ENCODE measurements at places on chromosomes 12 and 14. TPM values are rescaled to one million over a fixed set of nuclear protein-coding genes. Genes with fewer than 3 reads are reported as not detected.

DNA sequence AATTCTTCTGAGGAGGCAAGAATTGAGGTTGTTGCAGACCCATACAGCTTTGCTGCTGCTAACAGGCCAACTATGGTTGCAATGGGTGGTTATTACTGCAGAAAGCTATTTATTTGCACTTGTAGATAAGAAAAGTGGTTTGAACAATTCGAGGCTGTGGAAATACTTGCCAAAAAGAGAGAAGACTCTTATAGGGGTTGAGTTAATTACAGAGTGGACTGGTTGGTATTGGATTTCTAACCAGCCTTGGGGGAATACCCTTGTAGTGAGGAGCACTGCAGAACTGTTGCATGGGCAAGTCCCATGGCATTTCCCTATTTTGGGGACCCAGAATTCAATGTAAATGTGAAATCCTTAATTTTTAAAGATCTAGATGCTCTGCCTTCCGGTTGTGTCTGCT, 120.5 kb downstream of the KCNMB4 start:
- DNase-seq = no peak

The EPYC gene
- total RNA-seq = not detected

DNA sequence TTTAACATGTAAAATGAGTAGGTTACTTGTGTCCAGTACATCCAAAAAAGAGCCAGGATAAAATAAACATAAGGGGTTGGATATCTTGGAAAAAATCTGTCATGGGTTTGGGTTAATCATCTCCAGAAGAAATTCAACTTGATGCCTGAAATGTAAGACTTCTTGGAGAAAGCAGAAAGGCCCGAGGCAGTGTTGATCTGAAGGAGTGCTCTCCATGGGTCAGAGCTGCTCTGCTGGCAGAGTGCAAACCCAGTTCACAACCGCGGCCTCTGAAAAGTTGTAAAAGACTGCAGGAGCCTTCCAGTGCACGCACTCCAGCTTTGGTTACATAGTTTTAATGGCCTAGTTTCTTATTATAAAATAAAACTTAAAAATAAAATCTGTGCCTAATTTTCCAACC, 97.3 kb upstream of the ALX1 start:
- no peak for DNase-seq

- no peak for DNase-seq
Measured at GRCh38 chr14:101076451-101077198, 173.1 kb upstream of the RTL1 start.

- no peak for DNase-seq
Measured at GRCh38 chr12:131671871-131672270, 39.0 kb upstream of the SFSWAP start.

DNA sequence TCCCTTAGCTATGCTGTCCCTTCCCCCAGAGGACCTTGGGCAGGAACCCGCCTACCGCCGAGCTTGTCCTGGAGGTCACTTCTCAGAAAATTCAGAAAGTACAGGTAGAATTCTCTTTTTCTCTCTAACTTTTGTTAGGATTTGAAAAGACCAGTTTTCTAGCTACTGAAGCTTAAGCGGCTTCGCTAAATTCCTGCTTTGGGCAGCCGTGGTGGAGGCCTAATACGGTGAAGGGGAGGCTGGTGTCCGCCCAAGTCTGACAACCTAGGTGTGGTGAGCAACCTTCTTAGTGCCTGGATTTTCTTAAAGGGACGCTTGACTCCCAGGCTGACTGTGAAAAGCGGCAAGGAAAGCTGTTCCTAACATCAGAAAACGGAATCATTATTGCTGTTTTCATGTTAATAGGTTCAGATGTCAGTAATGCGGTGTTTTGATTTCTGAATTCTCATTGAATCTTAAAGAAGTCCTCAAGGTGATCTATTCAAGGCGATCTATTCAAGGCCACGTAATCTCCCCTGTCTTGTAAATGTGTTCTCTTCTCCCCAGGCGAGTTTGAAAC, 835 bp downstream of the FGD4 start:
- DNase-seq = no peak

DNA sequence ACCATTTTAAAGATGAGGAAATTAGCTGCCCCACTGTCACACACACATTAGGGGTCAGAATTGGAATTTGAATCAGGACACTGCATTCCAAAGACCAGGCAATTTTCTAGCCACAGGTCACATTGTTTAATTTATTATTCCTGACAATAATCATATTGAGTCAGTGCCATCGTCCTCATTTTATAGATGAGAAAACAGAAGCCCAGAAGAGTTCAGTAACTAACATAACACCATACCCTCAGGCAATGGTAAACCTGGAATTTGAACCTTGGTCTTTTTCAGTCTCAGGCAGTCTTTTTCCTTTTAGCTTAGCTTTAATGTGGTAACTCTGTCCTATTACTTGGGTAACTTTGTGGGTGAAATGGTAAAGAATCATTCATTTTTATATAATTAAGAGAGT, 330.3 kb upstream of the SYT1 start:
- DNase-seq = no peak

The SRSF5 gene
- total RNA-seq = 379 TPM

DNA sequence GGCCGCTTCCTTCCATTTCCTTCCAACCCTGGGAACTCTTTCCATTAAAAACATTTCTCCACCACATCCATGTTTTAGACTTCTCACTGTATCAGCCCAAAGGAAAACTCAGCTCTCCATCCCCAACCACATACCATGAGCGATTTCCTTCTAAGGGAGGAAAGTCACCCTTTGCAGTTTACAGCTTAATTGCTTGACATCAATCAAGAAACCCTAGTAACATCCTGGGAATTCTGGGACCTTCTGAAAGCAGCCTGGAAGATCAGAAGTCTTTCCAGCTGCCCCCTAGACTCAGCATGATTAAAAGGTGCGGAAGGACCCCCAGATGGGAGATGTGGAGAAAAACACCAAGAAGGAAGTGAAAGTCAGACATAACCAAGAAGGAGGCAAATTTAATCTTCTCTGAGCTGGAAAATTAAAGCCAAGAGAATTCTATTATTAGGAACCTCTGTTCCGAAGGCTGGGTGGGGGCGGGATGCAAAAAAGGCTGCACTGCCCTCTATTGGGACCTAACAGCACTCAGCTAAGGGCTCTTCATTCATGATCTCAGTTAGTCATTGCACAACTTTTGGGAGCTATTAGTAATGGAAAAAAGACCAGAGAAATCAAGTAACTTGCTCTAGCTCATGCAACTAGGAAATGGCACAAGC, 73.3 kb upstream of the PLXNC1 start:
- peak; percentile 53 for DNase-seq

The CACNB3 gene
- 3.1 TPM for total RNA-seq

DNA sequence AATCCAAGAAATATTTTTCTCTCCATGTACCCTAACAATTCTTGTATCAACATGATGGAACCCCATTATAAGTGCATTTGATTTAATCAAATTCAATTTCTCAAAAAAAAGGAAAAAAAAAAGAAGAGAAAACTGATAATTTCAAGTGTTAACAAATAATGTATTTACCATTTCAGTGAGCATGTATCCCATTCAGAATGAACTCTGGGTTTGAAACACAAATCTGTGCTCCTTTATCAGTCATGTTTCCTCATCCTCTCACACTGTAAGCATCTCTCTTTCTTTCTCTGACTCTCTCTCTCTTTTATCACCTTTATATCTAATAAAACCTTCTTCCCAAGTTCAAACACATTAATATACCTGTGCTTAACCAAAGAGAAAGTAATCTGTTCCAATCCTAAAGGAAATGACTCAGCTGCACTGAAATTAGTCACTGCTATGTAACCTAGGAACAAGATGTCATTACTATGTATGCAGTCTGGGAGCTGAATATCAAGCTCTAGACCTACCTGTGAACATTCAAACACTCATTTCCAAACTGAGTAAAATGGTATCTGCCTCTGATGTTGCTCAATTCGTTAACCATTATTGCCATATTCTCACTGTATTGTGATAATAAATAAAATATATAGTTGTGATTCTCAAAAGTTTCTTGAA, 135.0 kb upstream of the LRIG3 start:
- DNase-seq = no peak
